Stomach (tissue), 19 donors: ENCODE measurements at places on chromosomes 12 and 14. TPM values are rescaled to one million over a fixed set of nuclear protein-coding genes. Genes with fewer than 3 reads are reported as not detected.

- no peak overlapping the region for H3K4me3 ChIP-seq
- no peaks in the 10 kb centered on the region for H3K4me1 ChIP-seq
Observed at GRCh38 chr14:94762431-94762830, 7.5 kb downstream of the GSC start.

The AKAP5 gene
- not detected for total RNA-seq

GRCh38 chr12:124938108-124938507 is 23.7 kb upstream of the UBC start:
- no peaks in the 10 kb centered on the region for H3K27me3 ChIP-seq
- H3K27ac ChIP-seq: peak overlapping the region; percentile 84
- no peak for DNase-seq
- peaks cover 30% of the 10 kb centered on the region for H3K4me1 ChIP-seq
- peaks cover 4% of the 10 kb centered on the region for H3K36me3 ChIP-seq
- peak overlapping the region; percentile 41 for H3K4me3 ChIP-seq

DNA sequence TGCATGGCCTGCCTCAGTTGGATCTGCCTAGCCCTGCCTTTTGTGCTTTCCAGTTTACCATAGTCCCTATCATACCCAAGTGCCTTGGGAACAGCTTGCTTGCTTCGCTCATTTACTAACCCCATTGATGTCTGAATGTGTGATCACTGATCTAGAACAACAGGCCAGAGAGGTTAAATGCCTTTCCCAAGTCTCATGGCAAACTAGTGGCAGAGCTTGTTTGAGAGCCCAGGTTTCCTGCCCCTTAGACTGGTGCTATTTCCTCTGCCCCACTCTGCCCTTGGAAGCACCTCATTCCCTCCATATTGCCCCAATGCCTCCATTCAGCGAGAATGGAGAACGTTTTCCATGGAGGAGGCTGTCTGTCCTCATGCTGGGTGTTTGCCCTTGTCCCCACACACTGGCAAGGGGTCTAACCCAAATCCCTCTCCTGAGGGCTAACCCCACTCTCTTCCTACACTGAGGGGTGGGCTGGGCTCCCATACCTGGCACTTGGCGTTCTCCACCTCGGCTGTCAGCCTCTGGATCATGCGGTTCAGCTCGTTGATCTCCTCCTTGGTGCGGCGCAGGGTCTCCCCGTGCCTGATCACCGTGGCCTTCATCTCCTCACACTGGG is 19.8 kb downstream of the KRT7 start:
- DNase-seq: no peak
- no peak overlapping the region for H3K4me3 ChIP-seq
- no peaks in the 10 kb centered on the region for H3K36me3 ChIP-seq
- no peaks in the 10 kb centered on the region for H3K27me3 ChIP-seq
- no peak overlapping the region for H3K27ac ChIP-seq

DNA sequence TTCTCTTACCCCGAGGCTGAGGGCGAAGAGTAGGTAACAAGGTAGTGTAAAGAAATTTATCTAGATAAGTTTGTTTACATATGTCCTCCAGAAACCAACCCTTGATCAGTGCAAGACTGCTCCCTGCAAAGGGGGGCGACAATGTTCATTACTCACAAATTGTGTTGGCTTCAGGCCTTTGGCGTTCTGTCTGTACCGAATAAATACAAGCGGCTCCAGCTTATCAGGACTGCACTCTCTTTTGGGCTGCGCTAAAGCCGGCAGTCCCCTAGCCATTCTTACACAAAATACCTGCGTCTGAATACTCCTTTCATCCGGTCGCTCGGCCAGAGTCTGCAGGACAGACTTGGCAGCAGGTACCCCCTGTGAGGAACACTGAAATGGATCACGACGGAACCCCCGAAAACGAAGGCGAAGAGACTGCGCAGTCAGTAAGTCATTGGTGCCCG is 116.4 kb downstream of the PPHLN1 start:
- H3K4me3 ChIP-seq: no peak overlapping the region
- H3K27ac ChIP-seq: no peak overlapping the region
- H3K36me3 ChIP-seq: peaks cover 64% of the 10 kb centered on the region
- no peaks in the 10 kb centered on the region for H3K4me1 ChIP-seq
- peak; percentile 12 for DNase-seq
- no peaks in the 10 kb centered on the region for H3K27me3 ChIP-seq

- no peaks in the 10 kb centered on the region for H3K36me3 ChIP-seq
- peak; percentile 48 for DNase-seq
- no peaks in the 10 kb centered on the region for H3K4me1 ChIP-seq
- H3K4me3 ChIP-seq: no peak overlapping the region
- no peak overlapping the region for H3K27ac ChIP-seq
Observed at GRCh38 chr12:118271770-118272417, 100.8 kb downstream of the TAOK3 start.

DNA sequence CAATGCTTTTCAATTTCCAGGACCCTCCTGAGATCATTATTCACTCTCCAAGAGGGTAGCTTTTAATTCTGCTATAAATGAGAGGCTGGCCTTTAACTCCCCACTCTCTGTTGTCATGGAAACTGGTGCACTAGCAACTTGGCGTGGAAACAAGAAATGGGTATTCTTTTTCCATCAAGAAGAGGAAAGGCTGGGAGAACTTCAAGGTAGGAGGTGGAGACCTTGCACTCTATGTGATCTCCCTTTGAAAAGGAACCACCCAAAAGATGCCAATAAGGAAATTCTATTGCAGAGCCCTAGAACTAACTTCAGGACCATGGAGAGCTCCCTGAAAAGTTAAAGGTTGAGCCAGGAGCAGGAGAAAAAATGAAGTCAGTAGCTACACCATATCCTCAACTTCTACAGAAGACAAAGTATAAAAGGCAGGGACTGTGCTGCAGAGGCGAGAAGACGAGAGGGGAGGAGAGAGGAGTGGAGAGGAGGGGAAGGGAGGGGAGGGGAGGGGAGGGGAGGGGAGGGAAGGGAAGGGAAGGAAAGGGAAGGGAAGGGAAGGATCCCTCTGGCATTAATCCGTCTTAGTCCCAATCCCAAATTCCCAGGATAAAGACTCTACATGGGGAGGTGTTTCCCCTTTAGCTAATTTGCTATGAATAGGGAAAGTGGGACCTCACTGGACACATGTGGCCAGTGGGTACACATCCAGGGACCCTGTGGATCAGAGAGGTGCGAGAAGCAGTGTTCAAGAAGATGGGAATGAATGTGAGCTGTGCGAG is 46.7 kb upstream of the FICD start:
- no peak overlapping the region for H3K4me3 ChIP-seq
- no peaks in the 10 kb centered on the region for H3K27me3 ChIP-seq
- H3K36me3 ChIP-seq: no peaks in the 10 kb centered on the region
- no peaks in the 10 kb centered on the region for H3K4me1 ChIP-seq
- no peak overlapping the region for H3K27ac ChIP-seq

DNA sequence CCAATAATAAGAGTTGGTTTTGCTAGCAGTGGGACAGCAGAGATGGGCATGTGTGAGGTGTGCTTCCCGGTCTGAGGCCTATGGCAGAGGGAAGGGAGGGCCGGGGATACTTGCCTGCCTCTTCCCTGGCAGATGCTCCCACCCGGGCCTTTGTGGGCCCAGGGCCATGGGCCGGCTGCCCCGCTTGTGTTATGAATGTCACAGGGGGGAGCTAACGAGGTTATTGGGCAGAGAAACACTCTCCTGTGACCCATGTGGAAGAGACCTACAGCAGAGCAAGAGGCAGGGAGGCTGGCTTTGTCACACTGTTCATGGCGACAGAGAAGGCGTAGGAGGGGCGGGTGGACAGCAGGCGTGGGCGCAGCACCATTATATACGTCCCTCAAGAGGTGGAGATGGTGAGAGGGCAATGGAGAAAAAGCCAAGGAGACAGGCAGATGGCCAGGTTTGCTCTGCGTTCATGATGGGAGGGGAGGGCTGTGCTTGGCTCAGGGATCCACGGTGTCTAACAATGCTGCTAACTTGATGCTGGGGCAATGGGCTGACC is 13.3 kb downstream of the CCND2 start:
- peaks cover 80% of the 10 kb centered on the region for H3K4me1 ChIP-seq
- H3K36me3 ChIP-seq: peaks cover 74% of the 10 kb centered on the region
- H3K4me3 ChIP-seq: no peak overlapping the region
- no peaks in the 10 kb centered on the region for H3K27me3 ChIP-seq

DNA sequence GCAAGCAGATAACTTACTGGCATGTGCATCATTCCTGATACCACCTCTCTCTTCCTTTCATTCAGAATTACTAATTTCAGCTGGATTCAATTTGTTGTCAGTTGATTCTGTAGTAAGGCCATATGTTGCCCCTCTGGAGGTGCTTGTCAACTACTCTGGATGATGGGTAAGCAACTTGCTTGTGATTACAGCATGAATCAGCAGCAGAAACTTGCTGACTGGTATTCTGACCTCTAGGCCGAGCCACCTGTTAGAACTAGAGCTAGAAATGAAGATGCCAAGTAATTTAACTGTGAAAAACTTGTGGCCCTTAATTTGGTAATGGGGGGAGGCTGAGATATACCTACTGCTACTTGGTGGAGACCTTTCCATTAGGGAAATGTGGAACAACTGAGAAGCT is 5.1 kb downstream of the RNF10 start:
- DNase-seq: no peak
- no peaks in the 10 kb centered on the region for H3K27me3 ChIP-seq
- peak overlapping the region; percentile 91 for H3K4me3 ChIP-seq
- H3K4me1 ChIP-seq: peaks cover 92% of the 10 kb centered on the region

The SYCP3 gene
- total RNA-seq: not detected

DNA sequence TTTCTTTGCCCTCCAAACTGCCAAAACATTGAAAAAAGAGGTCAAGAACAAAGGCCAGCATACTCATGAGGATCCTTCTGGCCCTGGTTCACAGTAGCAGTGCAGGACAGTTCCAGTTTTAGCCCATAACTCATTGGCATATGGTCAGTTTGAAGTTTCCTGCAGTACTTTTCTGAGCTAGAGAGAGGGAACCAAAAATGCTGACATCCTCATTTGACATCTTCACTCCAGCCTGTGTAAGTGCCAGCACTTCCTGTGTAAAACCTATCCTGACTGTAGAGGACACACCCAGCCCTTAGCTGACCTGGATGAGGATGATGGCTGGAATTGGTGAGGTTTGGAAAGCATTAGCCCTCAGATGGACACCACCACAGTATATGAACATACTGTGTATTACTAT is 84.1 kb downstream of the FGD4 start:
- no peaks in the 10 kb centered on the region for H3K27me3 ChIP-seq
- peaks cover 9% of the 10 kb centered on the region for H3K4me1 ChIP-seq
- peak overlapping the region; percentile 56 for H3K27ac ChIP-seq
- H3K36me3 ChIP-seq: no peaks in the 10 kb centered on the region
- DNase-seq: no peak

The MYO1H gene
- total RNA-seq: not detected

The CLEC6A gene
- total RNA-seq: not detected

The OAS2 gene
- total RNA-seq: 21.4 TPM

GRCh38 chr12:81987371-81987770 is 228.2 kb upstream of the PPFIA2 start:
- H3K27ac ChIP-seq: no peak overlapping the region
- no peaks in the 10 kb centered on the region for H3K36me3 ChIP-seq
- H3K4me1 ChIP-seq: no peaks in the 10 kb centered on the region
- no peak overlapping the region for H3K4me3 ChIP-seq

The SLC17A8 gene
- 16.8 TPM for total RNA-seq

The PRH1 gene
- 23.3 TPM for total RNA-seq

DNA sequence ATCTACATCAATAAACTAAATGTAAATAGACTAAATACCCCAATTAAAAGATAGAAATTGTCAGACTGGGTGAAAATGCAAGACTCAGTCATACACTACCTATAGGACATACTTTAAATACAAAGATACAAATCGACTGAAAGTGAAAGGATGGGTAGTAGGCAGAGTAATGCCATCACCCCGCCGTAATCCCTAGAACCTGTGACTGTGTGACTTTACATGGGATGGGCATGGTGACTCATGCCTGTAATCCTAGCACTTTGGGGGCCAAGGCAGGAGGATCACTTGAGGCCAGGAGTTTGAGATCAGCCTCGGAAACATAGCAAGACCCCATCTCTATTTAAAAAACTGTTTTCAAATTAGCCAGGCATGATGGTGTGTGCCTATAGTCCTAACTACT is 2.6 kb upstream of the EVL start:
- H3K36me3 ChIP-seq: no peaks in the 10 kb centered on the region
- DNase-seq: no peak
- H3K4me1 ChIP-seq: peaks cover 8% of the 10 kb centered on the region
- no peaks in the 10 kb centered on the region for H3K27me3 ChIP-seq
- no peak overlapping the region for H3K4me3 ChIP-seq

The KRT83 gene
- total RNA-seq: not detected

DNA sequence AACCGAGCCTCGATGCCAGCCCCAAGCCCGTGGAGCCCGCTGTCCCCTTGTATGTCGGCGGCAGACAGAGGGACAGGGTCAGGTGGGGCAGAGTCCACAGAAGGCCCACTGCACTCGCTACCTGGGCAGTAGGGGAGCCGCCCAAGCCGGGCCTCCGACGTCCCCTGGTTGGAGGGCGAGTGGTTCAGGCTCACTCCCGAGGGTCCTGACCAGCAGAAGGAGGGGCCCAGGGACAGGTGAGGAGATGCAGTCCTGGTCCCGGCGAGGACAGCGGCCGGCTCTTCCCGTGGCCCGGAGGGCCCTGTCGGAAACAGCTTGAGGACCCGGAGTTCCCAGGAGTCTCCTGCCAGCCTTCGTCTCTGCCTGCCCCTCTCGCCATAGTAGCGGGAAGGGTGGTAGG is 216.7 kb upstream of the SFSWAP start:
- DNase-seq: no peak
- H3K27ac ChIP-seq: no peak overlapping the region
- H3K27me3 ChIP-seq: peaks cover 21% of the 10 kb centered on the region
- no peaks in the 10 kb centered on the region for H3K4me1 ChIP-seq
- H3K4me3 ChIP-seq: no peak overlapping the region

The SDSL gene
- total RNA-seq: 5.9 TPM

The FGD4 gene
- 57.6 TPM for total RNA-seq

DNA sequence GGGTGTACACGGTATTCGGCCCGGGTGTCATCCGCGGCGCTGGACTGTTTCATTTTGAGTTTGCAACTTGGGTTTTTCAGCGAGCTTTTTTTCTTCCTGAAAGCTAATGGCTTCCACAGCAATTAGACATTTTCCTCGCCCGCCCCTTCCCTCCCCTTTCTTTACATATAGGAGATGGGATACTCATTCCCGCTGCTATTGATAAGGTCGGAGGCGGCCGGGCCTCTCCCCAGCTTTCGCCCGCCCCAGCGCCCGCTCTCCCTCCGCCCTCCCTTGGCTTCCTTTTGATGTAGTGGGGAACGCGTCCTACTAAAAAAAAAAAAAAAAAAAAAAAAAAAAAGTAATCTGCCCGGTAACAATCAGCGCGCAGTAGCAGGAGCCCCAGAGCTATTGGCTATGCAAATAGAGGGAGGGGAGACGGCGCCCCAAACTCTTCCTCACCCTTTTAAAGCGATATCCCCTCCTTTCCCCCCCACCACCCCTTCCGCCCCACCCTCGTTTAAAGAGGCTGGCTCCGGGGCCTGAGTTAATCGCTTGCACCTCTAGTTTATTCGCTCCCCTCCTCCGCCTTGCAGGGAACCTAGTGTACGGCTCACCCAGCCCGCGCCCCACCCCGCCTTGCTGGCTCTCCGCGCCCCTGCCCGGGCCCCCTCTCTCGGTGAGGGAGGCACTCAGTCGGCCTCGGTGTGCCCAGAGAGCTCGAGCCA is 1.7 kb upstream of the CCND2 start:
- H3K36me3 ChIP-seq: no peaks in the 10 kb centered on the region
- H3K4me3 ChIP-seq: peak overlapping the region; percentile 72
- H3K27ac ChIP-seq: peak overlapping the region; percentile 84
- H3K27me3 ChIP-seq: peaks cover 97% of the 10 kb centered on the region
- peaks cover 81% of the 10 kb centered on the region for H3K4me1 ChIP-seq
